ENCODE measurements at places on chromosomes 7 and 10. TPM values are rescaled to one million over a fixed set of nuclear protein-coding genes. Genes with fewer than 3 reads are reported as not detected.

DNA sequence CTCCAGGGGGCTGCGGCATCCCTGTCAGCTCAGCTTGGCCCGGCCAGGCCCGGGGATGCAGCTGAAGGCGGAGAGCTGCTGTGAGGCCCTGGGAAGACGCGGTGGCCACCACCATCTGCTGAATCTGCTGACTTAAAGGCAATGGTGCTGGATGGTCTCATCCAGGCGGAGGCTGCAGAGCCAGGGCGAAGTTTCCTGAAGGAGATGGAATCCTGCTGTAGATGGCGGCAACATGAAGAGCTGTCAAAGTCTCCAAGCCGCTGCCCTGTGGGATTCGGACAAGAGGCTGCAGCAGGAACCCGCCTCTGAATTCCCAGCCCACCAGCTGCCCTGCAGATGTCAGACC, 200.1 kb downstream of the PTPRN2 start:
- no peaks in the 10 kb centered on the region for H3K4me1 ChIP-seq
- no peaks in the 10 kb centered on the region for H3K27me3 ChIP-seq
- H3K36me3 ChIP-seq, result no peaks in the 10 kb centered on the region
- no peak for DNase-seq
- no peak overlapping the region for H3K27ac ChIP-seq

DNA sequence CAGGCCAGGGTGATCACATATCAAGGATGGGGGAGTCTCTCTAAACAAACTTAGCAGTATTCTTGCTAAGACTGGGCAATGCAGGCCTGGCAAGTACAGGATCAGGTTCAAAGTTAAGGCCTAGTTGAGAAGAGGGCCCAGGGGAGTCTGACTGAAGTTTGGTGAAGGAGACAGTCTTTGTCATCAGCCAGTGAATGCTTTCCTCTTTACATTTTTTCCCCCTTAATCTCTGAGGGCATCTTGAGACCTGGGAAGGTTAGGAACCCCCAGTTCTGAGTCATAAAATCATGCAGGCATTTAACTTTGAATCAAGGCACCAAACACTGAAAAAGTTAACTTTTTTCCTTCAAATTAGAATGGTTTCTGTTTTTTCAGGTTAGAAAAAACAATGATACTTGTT, 311.5 kb downstream of the REEP3 start:
- H3K36me3 ChIP-seq, result no peaks in the 10 kb centered on the region
- H3K4me3 ChIP-seq, result no peak overlapping the region
- H3K27ac ChIP-seq, result no peak overlapping the region
- no peaks in the 10 kb centered on the region for H3K4me1 ChIP-seq

- no peak for DNase-seq
- H3K36me3 ChIP-seq, result no peaks in the 10 kb centered on the region
- no peaks in the 10 kb centered on the region for H3K4me1 ChIP-seq
- no peaks in the 10 kb centered on the region for H3K27me3 ChIP-seq
- no peak overlapping the region for H3K27ac ChIP-seq
These were observed 131.0 kb downstream of the AASS start for GRCh38 chr7:122013065-122013464.

- no peak overlapping the region for H3K27ac ChIP-seq
- H3K27me3 ChIP-seq, result no peaks in the 10 kb centered on the region
- H3K4me1 ChIP-seq, result no peaks in the 10 kb centered on the region
- no peak overlapping the region for H3K4me3 ChIP-seq
- no peaks in the 10 kb centered on the region for H3K36me3 ChIP-seq
These were observed 49.5 kb downstream of the VSTM2A start for GRCh38 chr7:54591404-54592386.

DNA sequence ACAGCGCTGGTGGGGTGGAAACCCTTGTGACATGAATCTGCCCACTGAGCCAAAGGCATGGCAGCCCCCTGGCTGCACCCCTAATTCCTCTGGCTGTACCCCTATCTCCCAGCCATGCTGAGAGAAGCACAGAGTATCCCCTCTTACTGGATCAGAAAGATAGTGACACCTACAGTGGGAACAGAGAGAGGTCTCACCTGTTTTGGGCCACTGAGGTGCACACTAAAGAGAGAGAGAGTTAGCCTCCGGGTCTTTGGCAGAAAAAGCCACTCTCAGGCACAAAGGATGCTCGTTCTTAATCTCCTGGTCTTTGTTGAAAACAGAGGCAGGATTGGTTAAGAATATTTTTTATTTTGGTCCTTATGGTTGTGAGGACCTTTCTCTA, 11.3 kb downstream of the TSPAN14 start:
- no peak for DNase-seq
- H3K4me3 ChIP-seq, result peak overlapping the region; percentile 16
- H3K27ac ChIP-seq, result peak overlapping the region; percentile 93
- H3K27me3 ChIP-seq, result no peaks in the 10 kb centered on the region
- H3K36me3 ChIP-seq, result no peaks in the 10 kb centered on the region

- H3K36me3 ChIP-seq, result no peaks in the 10 kb centered on the region
- H3K27me3 ChIP-seq, result no peaks in the 10 kb centered on the region
- no peaks in the 10 kb centered on the region for H3K4me1 ChIP-seq
These were observed 518.8 kb downstream of the DNAJB6 start for GRCh38 chr7:157855452-157856213.

DNA sequence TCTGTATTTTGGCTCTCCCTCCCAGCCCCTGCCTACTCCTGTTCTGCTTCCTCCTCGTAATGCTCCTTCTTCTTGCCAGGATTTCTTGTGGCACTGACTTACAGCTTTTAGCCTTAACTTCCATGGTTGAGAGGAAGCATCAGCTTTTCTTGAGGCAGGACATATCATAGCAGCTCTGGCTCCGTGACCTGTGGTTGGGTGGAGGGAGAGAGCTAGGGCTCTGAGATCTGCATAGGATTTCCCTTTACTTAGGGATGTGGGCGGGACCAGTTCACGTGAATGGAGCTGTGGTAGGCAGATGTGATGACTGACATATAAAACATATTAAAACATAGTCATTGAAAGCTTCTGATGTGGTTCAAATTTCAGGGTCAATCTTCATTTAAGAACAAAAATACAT, 10.6 kb upstream of the RAB11FIP2 start:
- no peak for DNase-seq
- no peak overlapping the region for H3K4me3 ChIP-seq
- H3K36me3 ChIP-seq, result no peaks in the 10 kb centered on the region
- no peaks in the 10 kb centered on the region for H3K4me1 ChIP-seq
- H3K27ac ChIP-seq, result no peak overlapping the region

DNA sequence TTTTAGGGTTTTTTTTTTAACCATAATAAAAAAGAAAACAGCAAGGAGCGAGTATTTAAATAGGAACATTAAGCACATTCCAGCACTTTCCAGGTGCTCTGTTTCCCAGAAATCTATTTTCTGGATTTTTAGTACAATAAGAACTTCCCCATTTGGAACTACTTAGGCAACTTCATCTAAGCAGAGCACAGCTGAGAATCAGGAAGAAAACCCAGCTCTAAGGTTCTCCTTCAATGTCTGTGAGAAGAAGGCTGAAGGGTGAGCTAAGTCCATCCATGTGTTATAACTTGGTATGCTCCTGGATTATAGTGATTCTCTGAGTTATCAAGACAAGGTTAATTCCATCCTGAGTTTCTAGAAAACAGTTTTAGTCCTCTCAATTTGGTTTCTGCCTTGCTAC, 181.9 kb downstream of the CYP26A1 start:
- no peaks in the 10 kb centered on the region for H3K4me1 ChIP-seq
- H3K27ac ChIP-seq, result no peak overlapping the region
- no peaks in the 10 kb centered on the region for H3K36me3 ChIP-seq
- no peaks in the 10 kb centered on the region for H3K27me3 ChIP-seq
- no peak for DNase-seq

DNA sequence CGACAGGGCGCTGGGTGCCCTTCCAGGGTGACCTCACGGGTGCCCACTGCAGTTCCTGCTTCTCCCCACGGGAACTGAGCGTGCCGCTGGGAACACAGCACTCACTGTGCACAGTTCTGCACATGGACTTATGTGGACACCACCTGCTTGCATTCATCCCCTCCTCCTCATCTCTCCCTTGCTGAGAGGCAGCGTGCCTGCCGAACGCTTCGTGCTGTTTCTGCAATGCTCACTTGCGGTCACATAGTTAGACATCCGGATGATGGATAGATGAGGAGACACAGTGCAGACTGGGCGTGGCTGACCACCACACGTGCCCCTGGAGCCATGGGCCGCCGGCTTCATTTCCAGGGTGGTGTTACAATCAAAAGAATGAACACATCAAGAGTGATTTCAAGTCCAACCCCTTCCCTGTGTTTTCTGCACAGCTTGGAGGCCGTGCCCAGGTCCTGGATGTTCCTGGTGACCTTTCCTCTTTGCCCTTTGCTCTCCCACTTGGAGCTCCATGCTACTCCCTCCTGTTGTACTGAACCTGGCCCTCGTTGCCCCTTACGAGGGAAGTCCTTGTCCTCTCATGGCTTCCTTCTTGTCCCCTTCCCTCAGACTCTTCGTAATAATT, 119.4 kb downstream of the VIPR2 start:
- no peak overlapping the region for H3K4me3 ChIP-seq
- H3K36me3 ChIP-seq, result no peaks in the 10 kb centered on the region
- DNase-seq, result no peak
- no peak overlapping the region for H3K27ac ChIP-seq

DNA sequence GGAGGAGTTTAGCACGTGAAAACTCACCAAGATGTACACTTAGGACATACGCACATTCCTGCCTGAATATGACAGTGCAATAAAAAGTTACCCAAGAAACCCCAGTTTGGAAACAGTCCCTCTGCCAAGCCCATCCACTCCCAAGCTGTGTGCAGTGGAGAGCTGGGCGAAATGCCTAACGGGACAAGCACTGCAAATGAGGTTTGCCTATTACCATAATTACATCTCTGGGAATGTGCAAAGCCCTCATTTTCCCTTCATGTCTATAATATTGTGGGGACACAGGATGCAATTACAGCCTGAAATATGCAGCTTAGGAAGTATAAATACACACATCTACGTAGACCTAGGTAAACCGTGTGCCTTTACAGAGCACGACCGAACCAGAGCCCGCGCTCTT, 117.5 kb downstream of the PLXNA4 start:
- no peak overlapping the region for H3K27ac ChIP-seq
- H3K27me3 ChIP-seq, result no peaks in the 10 kb centered on the region
- no peaks in the 10 kb centered on the region for H3K4me1 ChIP-seq
- no peak for DNase-seq
- H3K4me3 ChIP-seq, result no peak overlapping the region

GRCh38 chr7:37675749-37676148, 7.8 kb upstream of the GPR141 start:
- DNase-seq, result no peak
- no peaks in the 10 kb centered on the region for H3K4me1 ChIP-seq
- no peaks in the 10 kb centered on the region for H3K36me3 ChIP-seq
- no peak overlapping the region for H3K4me3 ChIP-seq

- H3K27me3 ChIP-seq, result no peaks in the 10 kb centered on the region
- no peak overlapping the region for H3K27ac ChIP-seq
- H3K4me3 ChIP-seq, result no peak overlapping the region
- H3K4me1 ChIP-seq, result no peaks in the 10 kb centered on the region
- DNase-seq, result no peak
These were observed 88.5 kb upstream of the LRRTM3 start for GRCh38 chr10:66837335-66837734.

DNA sequence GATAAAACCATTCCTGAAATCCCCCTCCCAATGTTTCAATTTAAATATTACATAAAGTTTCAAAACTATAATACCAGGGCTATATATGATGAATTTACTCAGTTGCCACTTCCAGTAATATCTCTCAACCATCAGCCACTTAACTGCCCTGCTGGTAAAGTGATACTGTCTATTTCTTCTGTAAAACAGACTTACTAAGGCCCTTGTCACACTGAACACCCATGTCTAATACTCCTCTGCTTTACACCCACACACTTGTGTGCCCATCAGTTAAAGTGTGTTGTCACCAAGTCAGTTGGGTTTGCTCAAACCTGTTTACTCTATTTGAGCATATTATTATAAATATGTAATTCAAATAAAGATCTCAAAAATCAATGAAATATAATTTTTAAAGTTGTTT, 29.1 kb upstream of the DMTF1 start:
- H3K27me3 ChIP-seq, result no peaks in the 10 kb centered on the region
- no peak for DNase-seq
- H3K4me3 ChIP-seq, result no peak overlapping the region
- no peak overlapping the region for H3K27ac ChIP-seq
- no peaks in the 10 kb centered on the region for H3K4me1 ChIP-seq

GRCh38 chr10:109898007-109898406, 25.3 kb downstream of the XPNPEP1 start:
- no peaks in the 10 kb centered on the region for H3K36me3 ChIP-seq
- H3K27me3 ChIP-seq, result no peaks in the 10 kb centered on the region
- DNase-seq, result no peak
- peaks cover 53% of the 10 kb centered on the region for H3K4me1 ChIP-seq
- H3K27ac ChIP-seq, result peak overlapping the region; percentile 79
- no peak overlapping the region for H3K4me3 ChIP-seq

DNA sequence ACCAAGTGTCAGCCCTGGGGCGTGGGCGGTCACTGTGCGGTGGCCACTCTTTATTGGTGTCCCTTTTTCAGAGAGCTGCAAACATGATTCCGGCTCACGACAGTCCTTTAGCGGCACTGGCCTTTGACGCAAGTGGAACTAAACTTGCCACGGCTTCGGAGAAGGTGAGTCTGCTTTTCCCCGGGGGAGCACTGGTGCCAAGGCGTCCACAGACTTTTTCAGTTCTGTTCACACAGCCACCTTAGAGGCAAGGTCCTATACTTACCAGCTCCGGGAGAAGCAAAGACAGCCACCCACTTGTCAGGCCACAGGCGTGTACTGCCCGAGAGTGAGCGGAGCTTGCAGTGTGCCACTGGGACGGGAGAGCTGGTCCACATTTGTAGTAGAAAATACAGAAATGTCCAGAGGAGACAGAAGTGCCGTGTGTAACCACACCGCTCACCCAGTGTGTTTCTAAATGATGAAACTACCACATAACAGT, 27.9 kb downstream of the WIPI2 start:
- no peak overlapping the region for H3K27ac ChIP-seq
- H3K27me3 ChIP-seq, result no peaks in the 10 kb centered on the region
- H3K4me1 ChIP-seq, result peaks cover 4% of the 10 kb centered on the region
- H3K4me3 ChIP-seq, result no peak overlapping the region
- H3K36me3 ChIP-seq, result peaks cover 46% of the 10 kb centered on the region
- no peak for DNase-seq

- no peak overlapping the region for H3K27ac ChIP-seq
- no peaks in the 10 kb centered on the region for H3K36me3 ChIP-seq
- no peaks in the 10 kb centered on the region for H3K27me3 ChIP-seq
- DNase-seq, result no peak
These were observed 11.8 kb downstream of the KAZALD1 start for GRCh38 chr10:101073631-101074030.

- H3K36me3 ChIP-seq, result no peaks in the 10 kb centered on the region
- no peak overlapping the region for H3K27ac ChIP-seq
- no peaks in the 10 kb centered on the region for H3K27me3 ChIP-seq
- no peak overlapping the region for H3K4me3 ChIP-seq
These were observed 92.6 kb downstream of the MLLT10 start for GRCh38 chr10:21626457-21627161.

GRCh38 chr7:151754142-151754590, 122.7 kb downstream of the PRKAG2 start:
- H3K4me3 ChIP-seq, result no peak overlapping the region
- H3K27ac ChIP-seq, result peak overlapping the region; percentile 69
- no peaks in the 10 kb centered on the region for H3K36me3 ChIP-seq
- peaks cover 6% of the 10 kb centered on the region for H3K4me1 ChIP-seq
- H3K27me3 ChIP-seq, result no peaks in the 10 kb centered on the region
- peak; percentile 80 for DNase-seq

Gene ACBD7
- 0.73 TPM for total RNA-seq

Gene FRA10AC1
- 18.6 TPM for total RNA-seq

Gene OR6B1
- total RNA-seq, result not detected

Gene PAX4
- total RNA-seq, result not detected

Gene CYTH3
- total RNA-seq, result 75.5 TPM

Gene TLX1
- not detected for total RNA-seq

Data from thyroid gland (tissue), 4 donors.